ENCODE measurements at places on chromosomes 4 and X.

DNA sequence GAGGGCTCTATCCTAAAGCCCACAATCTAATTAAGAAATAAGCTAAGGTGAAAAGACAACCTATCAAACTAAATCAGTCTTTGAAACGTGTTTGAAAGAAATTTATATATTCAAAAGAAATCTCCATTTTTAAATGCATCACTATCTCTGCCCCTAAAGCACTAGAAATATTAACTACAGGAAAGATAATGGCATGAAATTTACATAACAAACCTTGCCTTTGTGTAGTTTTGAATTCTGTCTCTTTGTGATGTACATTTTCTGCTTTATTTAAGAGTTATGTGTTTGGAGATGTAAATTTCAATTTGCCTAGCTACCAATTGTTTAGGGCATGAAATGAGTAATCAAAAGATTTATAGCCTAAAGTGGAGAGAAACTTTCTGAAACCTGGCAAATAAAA, 286.1 kb upstream of the TBX22 start:
- no peak for DNase-seq

GRCh38 chr4:127730142-127730913, at the start of gene SLC25A31:
SLC25A31 (plus strand) TSS chr4:127730400; CDS start chr4:127730546, 146 bp downstream.
- no peak for DNase-seq

DNA sequence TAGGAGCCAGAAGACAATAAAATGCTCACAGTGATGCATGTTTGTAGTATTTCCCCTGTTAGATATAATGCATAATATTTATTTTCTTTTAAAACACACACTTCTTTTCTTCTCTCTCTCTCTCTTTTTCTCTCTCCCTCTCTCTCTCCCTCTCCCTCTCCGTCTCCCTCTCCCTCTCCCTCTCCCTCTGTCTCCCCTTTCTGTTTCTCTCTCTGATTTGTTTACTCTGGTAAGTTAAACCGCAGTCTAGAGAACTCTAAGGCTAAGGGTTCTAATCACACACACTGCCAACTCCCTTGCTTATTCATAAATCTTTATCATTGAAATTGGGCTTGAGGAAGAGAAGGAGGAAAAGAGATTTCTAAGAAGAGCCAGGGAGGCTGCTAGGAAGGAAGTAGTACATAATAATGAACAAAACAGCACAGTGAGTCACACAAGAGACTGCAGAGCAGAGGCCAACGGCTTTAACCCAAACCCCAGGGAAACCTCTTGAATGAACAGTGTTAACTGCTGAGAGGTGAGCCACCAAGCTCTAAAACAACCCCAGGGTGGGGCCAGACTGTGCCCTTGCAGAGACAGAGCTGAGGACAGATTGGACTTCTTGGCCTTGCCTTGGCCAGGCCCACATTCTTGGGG, 9.1 kb upstream of the PHOX2B start:
- DNase-seq: no peak

DNA sequence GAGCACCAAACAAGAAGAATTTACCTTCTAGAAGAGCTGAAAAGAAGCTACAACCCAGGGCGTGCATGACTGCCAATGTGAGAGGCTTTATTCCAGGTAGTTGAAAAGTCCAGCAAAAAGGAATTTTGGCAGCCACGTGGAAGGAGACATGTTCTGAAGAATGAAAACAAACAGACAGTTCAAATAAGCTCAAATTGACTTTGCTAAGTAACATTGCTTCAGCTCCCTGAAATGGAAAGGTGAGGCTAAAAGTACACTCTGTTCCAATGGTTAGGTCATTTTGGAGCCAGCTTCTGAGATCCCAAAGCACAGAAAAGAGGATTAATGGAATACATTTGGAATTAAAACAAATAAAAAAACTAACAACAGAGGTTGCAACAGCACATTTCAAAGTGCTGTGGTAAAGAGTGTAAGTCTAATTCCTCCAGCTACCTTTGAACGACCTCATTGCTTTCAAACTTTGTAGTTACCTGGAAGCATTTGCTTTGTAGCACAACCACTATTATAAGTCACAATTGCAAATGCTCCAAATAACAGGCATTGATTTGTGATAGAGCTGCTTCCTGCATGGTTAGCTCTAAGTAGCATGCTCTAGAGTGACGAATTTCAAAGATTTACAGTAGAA, 405.3 kb upstream of the EDA2R start:
- DNase-seq: no peak

DNA sequence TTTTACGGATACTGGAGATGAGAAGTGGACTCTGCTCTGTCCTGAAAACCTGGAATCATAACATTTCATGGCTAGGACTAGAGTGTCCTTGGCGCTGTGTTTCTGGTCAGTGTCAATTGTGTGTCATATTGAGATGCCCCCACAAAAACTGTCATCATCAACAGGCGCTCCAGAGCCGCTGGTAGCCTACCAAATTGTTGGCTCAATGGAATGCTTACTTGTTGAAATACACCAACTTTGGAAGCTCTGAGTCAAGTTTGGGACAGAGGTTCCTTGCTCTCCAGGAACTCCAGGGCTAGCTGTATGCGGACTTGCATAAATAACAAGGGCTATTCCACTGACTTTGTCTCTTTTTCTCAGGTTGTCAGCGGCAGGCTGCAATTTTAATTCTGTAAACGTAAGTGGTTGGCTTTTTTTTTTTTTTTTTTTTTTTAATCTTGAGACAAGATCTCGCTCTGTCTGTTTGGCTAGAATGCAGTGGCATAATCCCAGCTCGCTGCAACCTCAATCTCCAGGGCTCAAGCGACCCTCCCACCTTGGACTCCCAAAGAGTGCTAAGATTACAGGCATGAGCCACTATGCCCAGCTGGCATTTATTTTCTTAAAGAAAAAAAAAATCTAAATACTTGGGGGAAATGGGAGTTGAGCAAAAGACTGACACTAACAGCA, 871 bp upstream of the HPGD start:
- DNase-seq: no peak

DNA sequence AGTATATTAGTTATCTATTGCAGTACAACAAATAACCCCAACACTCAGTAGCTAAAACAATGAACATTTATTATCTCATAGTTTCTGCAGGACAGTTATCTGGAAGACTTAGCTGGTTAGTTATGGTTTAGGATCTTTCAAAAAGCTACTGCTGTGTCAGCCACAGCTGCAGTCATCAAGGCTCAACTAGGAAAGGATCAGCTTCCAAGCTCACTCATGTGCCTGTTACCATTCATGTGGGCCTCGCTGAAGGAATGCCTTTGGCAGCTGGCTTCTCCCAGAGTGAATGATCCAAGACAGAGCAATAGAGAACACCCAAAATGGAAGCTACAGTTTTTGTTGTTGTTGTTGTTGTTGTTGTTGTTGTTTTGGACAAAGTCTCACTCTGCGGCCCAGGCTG, 13.5 kb upstream of the PRSS48 start:
- DNase-seq: no peak

GRCh38 chrX:102517326-102517725, 787 bp upstream of the TMSB15A start:
- DNase-seq: no peak

DNA sequence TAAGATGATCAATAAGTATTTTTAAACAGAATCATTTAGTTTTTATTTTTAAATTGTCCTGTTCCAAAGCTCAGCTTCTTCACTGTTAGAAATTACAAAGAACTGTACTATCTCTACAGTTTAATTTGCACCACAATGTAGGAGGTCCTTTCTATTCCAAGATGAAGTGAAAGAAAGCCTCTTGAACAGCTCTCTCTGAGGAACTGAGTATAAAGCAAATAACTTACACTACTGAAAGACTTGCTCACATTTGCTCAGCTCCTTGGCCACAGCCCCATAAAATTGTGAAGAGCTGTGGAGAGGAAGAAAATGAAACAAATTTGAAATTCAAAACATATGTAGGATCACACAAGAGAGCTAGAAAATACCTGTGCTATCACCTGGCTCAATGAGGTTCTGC, 68.6 kb downstream of the ENPEP start:
- no peak for DNase-seq

GRCh38 chrX:50787099-50787498, 26.9 kb downstream of the SHROOM4 start:
- DNase-seq: no peak

- no peak for DNase-seq
Observed at GRCh38 chr4:146520896-146521540, 722 bp downstream of the SLC10A7 start.

GRCh38 chr4:109611045-109611646, 51.1 kb downstream of the MCUB start:
- DNase-seq: no peak

- no peak for DNase-seq
Observed at GRCh38 chrX:124518885-124519284, 172.5 kb downstream of the SH2D1A start.

DNA sequence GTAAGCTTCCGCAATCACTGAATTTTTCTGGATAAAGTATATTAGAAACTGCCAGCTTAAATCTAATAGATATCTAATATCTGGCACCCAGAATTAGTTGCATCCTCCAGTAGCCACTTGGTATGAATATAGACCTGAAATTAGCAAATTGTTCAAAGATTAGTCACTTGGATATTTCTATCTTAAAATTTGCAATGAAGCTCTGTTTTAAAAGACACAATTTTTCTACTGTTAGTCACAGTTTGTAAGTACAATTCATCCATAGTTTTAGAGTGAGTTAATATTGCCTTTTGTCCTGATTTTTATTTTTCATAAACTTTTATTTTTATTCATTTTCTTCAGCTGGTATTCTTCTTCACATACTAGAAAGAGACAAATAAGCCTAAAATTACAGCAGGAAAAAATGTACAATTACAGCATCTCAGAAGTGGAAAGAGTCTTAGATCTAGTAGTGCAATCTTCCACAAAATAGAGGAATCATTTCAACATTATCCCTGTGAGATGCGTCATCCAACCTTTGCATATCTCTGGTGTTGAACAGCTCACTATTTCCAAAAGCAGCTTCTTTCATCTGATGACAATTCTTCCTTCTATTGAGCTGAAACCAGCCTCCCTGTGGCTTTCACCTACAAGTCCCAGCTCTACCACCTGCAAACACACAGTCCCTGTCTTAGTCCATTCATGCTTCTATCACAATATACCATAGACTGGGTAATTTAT, 190.0 kb upstream of the AR start:
- no peak for DNase-seq

- no peak for DNase-seq
Observed at GRCh38 chr4:159504684-159505083, 401.8 kb downstream of the RAPGEF2 start.

DNA sequence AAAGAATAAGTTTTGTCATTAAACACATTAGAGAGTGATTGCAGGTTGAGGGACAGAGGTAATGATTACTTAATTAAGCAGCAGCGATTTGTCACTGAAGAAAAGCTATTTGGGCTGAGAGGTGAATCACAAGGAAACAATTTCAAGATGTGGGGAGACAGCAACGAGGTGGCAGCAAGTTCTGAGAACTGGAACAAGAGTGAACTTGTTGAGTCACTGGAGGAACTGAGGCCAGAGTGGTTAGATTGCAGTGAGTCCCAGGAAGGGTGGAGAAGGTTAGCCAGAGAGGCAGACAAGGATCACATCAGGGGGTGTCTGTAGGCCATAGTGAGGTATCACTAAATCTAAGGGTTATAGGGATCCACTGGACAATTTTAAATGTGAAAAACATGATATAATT, 57.9 kb upstream of the TMPRSS11A start:
- no peak for DNase-seq

GRCh38 chrX:38935561-38935960, 134.3 kb downstream of the MID1IP1 start:
- DNase-seq: no peak

DNA sequence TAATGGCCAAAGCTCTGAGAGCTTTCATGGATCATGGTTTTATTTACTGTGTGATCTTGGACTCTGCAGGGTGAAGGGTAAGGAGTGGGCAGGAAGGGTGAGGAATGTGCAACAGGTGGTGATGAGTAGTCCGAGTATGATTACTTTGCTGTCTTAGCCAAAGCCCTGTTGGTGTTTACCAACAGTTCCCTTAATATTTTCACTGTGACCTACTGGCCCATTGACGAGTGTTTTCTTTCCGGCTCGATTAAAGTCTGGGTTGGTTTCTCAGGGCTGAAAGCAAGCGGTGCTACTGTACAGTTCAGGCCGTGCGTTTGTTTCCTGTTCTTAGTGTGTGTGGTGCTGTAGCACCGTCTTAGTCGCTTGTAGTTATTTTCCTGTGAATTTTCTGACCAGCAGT, 2.6 kb downstream of the ARHGAP24 start:
- DNase-seq: no peak

DNA sequence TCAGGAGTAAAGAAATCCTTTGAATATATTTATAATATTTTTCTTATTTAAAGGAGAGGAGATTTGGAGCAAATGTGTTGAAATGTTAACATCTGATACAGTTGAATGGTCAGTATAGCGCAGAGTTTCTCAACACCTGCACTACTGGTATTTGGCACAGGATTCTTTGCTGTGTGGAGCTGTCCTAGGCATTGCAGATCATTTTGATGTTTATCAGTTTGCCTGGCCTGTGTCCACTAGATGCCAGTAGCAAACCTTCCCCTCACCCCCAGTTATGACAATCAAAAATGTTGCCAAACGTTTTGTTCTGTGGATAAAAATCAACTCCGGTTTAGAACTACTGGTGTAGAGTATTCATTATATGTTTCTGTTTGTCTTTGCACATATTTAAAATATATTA, 765.3 kb upstream of the SLIT2 start:
- no peak for DNase-seq

DNA sequence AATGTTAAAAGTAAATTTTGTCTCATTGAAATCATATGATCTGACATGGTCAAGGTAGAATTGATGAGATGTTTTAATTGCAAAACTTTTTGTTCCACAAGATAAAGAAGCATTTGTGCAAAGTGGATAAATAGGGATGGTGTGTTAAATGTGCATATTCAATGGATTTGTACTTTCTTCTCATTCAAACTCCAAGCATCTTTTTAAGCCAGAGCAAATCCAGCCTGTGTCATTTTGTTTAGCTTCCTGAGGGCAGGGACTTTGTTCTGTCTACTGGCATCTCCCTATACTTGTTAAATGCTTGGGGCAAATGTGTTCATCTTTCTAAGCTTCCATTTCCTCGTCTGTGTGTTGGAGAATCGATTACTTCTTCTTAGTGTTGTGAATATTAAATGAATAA, 200.3 kb downstream of the SLIT2 start:
- DNase-seq: no peak

- no peak for DNase-seq
Observed at GRCh38 chrX:55356609-55357008, 91.9 kb upstream of the PAGE3 start.

GRCh38 chrX:1212532-1212931, at the start of gene CRLF2:
CRLF2 (minus strand) TSS chrX:1212649; CDS start chrX:1212634, 15 bp downstream.
- no peak for DNase-seq

DNA sequence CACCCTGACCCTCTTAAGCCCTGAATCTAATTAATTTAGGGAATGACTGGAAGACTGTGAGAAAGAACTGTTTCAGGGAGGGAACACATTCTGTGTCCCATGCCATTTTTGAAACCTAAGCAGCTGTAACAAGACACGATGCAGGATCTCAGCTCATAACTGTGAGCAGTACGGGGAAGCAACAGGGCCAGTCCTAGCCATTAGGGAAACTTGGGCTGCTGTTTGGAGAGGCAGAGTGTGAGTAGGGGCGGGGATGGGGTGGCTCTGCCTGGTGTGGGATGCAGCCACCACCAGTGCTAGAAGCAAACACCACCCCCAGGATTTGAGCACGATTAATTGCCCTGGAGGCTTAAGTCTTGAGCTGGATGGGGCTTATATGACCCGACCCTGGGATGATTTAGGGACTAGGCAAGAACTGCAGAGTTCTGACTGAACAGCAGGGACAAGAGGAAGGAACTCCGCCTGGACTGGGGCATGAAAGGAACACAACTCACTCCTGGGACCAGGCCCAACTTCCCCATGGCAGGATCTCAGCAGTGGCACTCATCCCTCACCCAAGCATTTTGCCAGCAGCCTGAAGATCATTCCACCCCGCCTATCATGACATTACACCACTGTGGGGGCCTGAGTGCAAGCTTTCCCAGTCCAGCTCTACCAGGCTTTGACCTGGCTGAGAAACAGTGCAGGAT, 43.1 kb downstream of the ATRX start:
- no peak for DNase-seq

Data from stimulated activated CD8-positive, alpha-beta memory T cell treated with anti-CD3 and anti-CD28 coated beads, Interleukin-15, amount 100 ng/mL, for 24 hours (primary cell).